ENCODE measurements at places on chromosomes 11 and 22.

- DNase-seq, result no peak
Observed at GRCh38 chr11:64719406-64719805, 3.6 kb downstream of the NRXN2 start.

- no peak for DNase-seq
Observed at GRCh38 chr11:579830-580601, 3.7 kb downstream of the PHRF1 start.

GRCh38 chr22:48456449-48456848, 1371.2 kb downstream of the BRD1 start:
- DNase-seq, result no peak

DNA sequence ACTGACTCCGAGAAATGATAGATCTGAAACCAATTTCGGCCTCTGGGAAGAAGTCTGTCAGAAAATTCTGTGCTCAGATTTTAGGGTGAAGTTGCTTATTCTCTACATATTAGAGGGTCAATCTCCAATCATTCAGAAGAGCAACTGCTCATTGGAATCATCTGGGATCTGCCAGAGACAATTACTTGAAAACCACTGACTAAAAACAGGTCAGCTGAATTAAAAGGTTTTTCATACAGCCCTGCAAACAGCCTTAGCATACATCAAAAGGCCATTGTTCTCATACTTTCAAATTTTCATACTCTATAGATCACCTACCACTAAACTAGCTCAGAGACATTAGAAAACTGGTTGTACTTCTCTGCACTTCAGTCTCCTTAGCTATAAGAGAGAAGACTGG, 289.7 kb upstream of the PITPNB start:
- DNase-seq, result no peak

GRCh38 chr11:115745066-115745465, 240.9 kb upstream of the CADM1 start:
- no peak for DNase-seq

- no peak for DNase-seq
Observed at GRCh38 chr11:122159173-122159721, 43.2 kb upstream of the BLID start.

GRCh38 chr11:12526789-12527188, 147.4 kb upstream of the TEAD1 start:
- no peak for DNase-seq

- DNase-seq, result no peak
Observed at GRCh38 chr22:30210235-30210909, 36.2 kb downstream of the LIF start.

- DNase-seq, result no peak
Observed at GRCh38 chr11:81840380-81840779, 893.3 kb downstream of the FAM181B start.

GRCh38 chr22:22661275-22661674, 16.9 kb downstream of the GGTLC2 start:
- DNase-seq, result no peak

- DNase-seq, result no peak
Observed at GRCh38 chr11:108340973-108341372, 118.1 kb downstream of the ATM start.

DNA sequence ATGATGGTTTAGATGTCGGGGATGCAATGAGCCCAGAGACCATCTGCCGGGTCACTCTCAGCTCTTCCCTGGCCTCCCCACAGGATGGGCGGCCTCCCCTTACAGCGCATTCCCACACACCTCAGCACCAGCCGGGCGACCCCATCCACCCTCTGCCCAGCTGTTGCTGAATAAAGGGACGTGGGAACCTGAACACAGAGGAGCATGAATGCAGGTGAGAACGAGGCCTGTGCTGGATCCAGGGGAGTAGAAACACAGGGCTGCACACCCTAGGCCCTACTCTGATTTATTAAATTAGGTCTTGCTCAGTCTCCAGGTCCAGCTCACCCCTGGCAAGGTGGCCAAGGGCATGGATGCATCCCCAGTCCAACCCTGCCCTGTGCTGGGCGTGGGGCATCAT, 180.5 kb downstream of the CTTN start:
- no peak for DNase-seq

DNA sequence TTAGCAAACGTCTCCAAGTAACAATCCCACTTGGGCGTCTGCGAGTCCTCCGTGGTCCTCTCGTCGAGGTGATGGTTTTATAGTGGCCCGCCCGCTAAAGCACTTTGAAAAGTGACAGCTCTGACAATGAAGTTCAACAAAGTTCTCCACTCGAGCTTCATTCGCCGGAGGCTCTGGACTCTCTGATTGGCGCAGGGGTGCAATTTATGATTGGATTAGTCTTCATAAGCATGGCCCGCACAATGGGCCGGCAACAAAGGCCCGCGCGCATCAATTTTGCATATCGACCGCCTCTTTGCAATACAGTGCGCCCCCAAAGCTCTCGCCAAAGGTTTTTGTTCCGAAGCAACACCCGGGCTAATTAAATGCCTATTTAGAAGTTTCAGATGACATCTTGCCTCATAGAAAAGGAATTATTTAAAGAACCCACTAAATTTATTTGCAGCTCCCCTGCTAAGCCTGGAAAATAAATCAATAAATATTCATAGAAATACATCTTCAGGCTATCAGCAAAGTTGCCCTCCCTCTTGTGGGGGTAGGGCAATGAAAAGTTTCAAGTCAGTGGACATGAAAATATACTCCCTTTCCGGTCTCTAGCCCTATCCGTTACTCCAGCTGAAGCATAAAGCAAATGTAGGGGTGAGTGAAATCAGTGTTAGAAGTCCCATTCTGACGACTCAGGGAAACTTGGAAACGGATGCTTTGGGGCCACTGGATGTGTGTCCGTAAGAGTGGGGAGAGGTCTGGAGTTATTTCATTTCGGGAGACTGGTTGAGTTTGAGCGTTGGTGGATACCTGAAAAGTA, at the start of gene DBX1:
DBX1 (minus strand) TSS at position 51 of the 805 bp plus-strand sequence. CDS start 151 bp downstream, outside the sequence.
- DNase-seq, result no peak

GRCh38 chr11:74535371-74536160, 42.0 kb upstream of the LIPT2 start:
- DNase-seq, result no peak

- no peak for DNase-seq
Observed at GRCh38 chr11:76561245-76561644, 109.3 kb downstream of the LRRC32 start.

DNA sequence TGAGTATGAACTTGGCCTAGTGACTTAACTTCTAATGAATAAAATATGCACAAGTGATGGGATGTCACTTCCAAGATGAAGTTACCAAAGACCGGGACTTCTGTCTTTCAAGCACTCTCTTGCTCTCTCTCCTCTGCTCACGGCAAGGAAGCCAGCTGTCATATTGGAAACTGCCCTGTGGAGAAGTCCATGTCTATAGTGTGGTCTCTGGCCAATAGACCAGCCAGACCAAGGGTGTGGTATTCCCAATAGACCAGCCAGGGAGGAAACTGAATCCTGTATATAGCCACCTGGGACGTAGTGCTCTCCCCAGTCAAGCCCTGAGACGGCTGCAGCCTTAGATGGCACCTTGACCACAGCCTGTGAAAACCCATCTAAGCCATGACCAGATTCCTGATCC, 93.2 kb upstream of the ALX4 start:
- no peak for DNase-seq

DNA sequence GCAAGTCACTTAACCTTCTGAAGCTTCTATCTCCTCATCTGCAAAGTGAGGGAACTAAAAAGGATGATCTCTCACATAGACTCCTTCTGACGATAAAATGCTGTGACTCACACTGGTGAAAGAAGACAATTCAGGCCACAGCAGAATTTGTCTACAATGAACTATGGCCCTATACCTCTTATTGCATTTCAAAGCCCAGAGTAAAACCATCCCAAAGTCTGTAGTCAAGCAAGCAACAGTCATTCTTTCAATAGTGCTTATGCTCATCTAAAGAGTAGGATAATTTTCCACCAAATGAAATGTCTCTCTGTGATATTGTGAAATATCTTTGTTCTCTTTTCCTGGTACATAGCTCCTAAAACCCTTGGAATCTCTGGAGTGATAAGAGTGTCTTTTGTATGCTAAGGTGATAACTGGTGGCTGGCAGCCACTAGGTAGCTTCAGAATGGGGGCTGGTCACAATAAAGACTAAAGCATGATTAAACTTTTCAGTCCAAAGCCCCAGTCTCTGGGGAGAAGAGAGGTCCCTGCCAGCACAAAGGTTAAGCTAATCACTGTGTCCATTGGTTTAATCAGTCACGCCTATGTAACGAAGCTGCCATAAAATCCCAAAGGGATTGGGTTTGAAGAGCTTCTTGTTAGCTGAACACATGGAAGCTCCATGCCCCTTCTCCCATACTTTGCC, 30.8 kb downstream of the SYTL2 start:
- no peak for DNase-seq

DNA sequence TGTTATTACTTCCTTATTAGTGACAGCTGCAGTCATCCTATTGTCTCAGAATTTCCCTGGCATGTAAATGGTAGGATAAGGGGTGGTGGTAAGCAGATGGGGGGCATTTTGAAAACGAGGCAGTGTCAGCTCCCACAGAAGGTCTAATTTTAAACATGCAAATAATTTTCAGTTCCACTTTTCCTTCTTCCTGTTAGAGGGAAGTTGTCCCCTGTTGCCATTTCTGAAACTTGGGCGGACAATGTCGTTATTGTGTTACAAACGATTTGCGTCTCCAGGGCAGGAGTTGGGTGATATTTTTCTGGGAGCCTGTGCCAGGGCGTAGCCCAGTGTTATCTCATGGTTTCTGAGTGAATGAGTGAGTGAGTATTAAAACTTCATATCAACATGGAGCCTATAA, 7.4 kb downstream of the PTPRJ start:
- DNase-seq, result no peak

- no peak for DNase-seq
Observed at GRCh38 chr11:95922099-95922498, 1.8 kb downstream of the MTMR2 start.

- DNase-seq, result no peak
Observed at GRCh38 chr11:21082853-21083252, 413.5 kb downstream of the NELL1 start.

Data from stimulated activated CD8-positive, alpha-beta memory T cell treated with anti-CD3 and anti-CD28 coated beads, Interleukin-15, amount 100 ng/mL, for 48 hours (primary cell).